ENCODE measurements at places on chromosomes 5 and 9. TPM values are rescaled to one million over a fixed set of nuclear protein-coding genes. Genes with fewer than 3 reads are reported as not detected.

DNA sequence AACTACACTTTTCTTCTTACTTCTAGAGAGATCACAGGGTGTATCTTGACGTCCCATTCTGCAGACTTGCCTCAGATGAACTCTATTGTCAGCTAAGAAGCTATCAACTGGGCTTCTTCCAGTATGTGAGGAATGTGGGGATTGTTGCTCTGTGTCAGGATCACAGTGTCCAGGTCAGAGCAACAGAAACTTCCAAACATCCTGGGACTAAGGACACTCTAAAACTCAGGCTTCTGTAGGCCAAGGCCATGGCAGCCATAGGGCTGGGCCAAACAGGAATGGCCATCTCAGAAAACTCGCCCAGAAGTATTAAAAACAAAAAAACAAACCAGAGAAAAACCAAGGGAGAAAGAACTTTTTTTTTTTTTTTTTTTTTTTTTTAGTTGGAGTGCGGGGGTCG lies 210.0 kb upstream of the CLINT1 start:
- DNase-seq: no peak

GRCh38 chr5:91318724-91319123 lies 64.4 kb downstream of the ARRDC3 start:
- no peak for DNase-seq

- no peak for DNase-seq
These were observed 337.7 kb upstream of the TRPC7 start for GRCh38 chr5:136703036-136703435.

GRCh38 chr5:16812911-16813310 lies 123.2 kb downstream of the MYO10 start:
- no peak for DNase-seq

GRCh38 chr5:80150731-80151130 lies 105.1 kb downstream of the SERINC5 start:
- no peak for DNase-seq

DNA sequence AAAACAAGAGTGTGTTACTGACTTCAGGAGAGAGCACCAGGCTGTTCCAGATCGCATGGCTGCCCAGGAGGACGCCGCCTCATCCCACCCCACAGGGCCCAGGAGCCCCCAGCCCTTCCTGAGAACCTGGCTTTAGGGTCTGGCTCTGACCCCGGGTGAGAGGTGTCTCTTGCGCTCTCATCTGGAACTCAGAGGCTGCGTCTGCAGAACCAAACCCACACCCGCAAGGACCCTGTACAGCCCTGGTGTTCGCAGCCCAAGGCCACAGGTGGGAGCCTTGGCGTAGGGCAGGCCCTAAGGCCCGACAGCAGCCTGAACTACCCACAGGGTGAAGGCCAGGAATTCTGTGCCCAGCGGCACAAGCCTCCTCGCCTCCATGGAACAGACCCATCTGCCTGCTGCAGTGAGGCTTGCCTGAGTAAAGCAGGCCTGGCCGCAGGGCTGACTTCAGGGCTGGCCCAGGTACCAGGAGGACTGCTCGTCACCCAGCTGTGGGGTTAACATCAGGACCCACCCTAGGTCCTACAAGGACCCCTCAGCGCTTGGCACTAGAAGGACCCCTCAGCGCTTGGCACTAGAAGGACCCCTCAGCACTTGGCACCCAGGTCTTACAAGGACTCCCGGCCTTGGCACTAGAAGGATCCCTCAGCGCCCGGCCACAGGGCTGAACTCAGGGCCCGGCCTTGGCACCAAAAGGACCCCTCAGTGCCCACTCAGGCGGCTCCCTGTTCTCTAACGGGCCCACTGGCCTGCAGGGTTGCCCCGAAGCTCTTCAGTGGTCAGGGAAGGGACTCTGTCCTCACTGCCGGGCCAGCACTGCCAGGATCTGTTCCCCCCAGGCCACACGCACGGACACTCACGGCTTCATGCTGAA lies 48.2 kb downstream of the NKD2 start:
- no peak for DNase-seq

- DNase-seq: no peak
These were observed 260.9 kb upstream of the TUT7 start for GRCh38 chr9:86614871-86615849.

- DNase-seq: no peak
These were observed 17.3 kb downstream of the VCAN start for GRCh38 chr5:83488821-83489220.

DNA sequence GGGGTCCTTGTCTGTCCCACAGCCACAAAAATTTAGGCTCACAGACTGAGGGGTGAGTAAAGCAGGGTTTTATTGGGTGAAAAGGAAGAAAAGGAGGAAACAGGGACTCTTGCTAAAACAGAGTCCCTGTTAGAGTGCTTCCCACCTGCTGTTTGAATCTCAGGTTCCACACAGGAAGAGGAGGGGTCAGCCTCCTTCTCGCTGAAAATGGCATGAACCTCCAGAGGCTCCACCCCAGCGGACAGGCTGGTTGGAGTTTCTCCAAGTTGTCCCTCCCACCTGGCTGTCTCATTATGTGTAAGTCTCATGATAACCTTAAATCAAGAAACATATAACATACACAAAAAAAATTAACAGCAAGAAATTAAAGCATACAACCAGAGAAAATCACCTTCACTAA lies 28.3 kb upstream of the UHRF2 start:
- DNase-seq: no peak

DNA sequence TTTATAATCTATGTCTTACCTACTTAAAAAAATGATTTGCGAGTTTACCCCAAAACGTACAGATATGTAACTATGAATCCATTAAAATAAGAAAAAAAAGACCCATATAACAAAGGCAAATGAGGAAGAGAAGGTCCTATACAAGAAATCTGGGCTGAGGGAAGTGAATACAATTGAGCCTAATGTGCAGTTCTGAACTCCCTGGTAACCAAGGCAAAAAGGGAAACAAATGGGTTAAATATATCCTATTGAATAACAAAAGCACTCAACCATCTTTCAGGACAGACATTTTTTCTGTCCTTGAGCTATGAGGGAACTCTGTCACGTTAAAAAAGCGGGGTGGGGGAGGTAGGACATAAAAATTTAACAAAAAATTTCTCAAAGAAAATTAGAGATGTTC lies 78.6 kb downstream of the PTPN3 start:
- no peak for DNase-seq

- DNase-seq: no peak
These were observed 26.7 kb downstream of the CYFIP2 start for GRCh38 chr5:157292599-157292998.

- DNase-seq: no peak
These were observed 179.1 kb downstream of the FGF1 start for GRCh38 chr5:142506756-142507155.

GRCh38 chr5:160831801-160832200 lies 20.2 kb downstream of the ATP10B start:
- DNase-seq: no peak

DNA sequence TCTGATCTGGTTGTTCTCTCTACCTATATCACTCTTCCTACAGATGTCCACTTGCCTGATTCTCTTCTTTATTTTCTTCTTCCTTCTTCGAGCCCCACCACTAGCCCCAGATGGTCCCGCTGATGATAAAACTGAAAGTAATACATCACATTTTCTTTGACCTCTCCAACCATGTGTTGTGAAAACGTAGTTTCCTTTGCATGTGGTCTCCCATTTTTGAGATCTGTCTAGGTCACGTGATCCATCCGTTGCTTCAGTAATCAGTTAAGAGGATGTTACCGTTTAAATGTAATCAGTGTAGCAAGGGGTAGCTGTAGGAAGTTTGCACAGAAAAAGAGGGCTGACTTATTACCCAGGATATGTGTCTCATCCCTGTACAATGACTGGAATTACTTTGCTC lies 426.3 kb upstream of the TLE4 start:
- no peak for DNase-seq

GRCh38 chr5:180540050-180540694 lies 46.0 kb downstream of the CNOT6 start:
- no peak for DNase-seq

DNA sequence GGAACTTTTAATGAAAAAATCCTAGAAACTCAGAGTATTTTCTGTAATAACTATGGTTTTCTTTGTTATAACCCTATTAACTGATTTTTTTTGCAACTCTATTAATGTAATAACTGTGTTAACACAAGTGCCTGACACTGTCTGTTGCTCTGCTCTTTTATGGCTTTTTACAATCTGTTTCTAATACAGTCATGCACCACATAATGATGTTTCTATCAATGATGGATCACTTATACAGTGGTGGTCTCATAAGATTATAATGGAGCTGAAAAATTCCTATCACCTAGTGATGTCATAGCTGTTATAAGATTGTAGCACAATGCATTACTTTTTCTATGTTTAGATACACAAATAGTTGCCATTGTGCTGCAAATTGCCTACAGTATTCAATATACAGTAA lies 123.1 kb upstream of the SV2C start:
- DNase-seq: no peak

DNA sequence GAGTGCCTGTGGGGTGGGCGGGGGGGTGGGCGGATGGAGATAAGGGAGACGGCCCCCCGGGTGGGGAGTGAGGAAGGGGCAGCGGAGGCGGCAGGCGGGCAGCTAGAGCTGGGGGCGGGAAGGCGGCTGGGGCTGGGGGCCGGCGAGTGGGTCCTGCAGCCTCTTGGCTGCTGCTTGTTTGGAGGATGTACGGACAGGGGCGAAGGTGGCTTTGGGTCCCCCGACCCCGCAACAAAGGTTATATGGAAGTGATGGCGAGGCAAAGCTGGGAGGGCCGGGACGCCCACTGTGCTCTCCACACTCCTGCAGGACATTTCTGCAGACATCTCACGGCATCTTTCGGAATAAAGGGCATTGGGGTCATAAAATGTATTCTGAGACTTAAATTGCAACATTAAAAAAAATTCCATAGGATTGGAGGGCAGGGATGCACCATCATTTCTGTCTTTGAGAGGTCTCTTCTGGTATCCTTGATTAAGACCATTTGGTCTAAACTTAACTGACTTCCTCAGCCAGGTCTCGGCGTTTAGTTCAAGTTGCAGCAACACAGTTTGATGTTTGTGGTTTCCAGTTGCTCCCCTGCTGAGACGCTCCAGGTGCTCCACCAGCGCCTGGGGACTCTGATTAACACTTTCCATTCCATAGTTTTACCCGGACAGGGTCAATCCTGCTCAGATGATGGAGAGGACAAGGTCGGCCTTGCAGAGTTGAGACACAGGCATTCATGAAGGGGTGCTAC lies 101.6 kb upstream of the SSBP2 start:
- no peak for DNase-seq

DNA sequence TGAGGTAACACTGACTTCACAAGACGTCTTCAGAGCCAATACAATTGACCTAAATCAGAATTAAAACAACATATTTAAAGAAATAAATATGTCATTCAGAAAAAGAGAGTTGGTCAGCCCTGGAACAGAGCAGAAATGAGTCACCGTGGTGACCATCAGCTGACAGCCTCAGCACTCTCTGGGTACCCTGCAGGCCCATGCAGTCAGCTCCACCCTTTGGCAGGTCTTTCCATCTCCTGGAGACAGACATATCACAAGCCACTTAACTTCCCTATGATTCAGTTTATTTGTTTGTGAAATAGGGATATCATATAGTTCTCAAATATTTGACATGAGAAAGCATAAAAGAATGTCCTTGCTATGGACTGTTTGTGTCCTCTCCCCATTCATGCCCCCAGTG lies 151.6 kb upstream of the MEF2C start:
- no peak for DNase-seq

DNA sequence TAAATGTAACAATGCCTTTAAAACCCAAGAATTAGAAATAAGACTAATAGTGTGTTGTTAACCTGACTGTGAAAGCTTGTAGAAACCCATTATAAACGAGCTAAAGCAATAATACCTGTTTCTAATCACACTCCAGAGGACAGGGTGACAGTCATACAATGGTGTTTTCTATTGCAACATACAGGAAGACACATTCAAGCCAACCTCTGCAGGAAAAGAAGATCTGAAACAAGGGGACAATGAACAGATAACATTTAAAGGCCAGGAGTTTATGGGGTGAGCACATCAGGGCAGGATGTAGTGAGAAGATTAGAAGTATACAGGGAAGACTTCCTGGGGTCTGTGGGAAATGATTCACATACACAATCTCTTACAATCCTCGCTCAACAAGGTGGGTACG lies 13.8 kb downstream of the BARHL1 start:
- DNase-seq: no peak

- DNase-seq: no peak
These were observed 341.4 kb downstream of the DIRAS2 start for GRCh38 chr9:90301277-90301653.

DNA sequence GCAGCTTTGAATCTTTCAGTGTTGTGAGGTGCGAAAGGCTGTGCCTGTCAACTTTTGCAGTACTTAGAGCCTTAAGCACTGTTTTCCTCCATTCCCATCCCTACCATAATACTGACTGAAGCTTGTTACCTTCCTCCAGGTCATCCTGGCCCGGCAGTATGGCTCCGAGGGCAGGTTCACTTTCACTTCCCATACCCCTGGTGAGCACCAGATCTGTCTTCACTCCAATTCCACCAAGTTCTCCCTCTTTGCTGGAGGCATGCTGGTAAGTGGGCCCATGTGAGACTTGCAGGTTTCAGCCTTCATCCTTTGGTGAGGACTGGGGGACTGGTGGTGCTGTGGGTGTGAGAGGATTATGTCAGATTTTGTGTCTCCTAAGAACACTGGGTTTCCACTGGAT lies 1.5 kb downstream of the TMED9 start:
- DNase-seq: no peak

DNA sequence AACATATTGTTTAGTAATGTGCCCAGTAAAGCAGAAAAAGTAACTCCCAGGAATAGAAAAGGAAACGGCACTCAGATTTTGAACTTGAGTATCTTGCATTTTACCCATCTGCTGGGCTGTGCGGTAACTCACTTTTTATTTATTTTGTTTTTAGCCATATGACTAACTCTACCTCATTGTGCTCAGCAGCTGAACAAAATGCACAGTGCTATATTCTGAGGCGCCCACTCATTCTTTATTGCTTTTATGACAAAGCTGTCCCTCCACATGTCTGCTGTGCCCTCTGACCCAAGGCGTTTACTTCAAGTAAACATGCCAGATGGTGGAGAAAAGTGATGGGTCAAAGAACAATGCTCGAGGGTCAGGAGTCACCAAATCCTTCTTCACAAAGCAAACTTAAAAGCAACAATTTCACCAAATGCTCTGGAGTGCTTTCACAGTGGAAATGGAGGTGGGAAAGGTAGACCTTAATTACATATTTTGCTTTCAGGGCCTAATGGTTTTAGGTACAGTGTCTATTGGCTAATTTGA lies 215.2 kb upstream of the ELAVL2 start:
- no peak for DNase-seq

DNA sequence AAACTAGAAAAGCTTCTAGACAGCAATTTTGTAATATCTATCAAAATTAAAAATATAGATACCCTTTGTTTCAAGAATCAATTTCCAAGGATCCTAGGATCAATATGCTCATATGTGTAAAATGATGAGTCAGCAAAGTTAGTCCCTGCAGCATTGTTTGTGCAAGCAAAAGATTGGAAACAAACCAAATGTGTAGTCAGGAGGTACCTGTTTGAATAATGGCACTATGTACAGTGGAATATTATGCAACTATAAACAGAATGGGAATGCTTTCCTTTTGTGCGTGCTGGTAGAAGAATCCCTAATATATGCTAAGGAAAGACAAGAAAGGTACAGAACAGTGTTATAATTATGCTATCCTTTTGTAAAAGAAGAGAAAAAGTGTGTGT lies 58.5 kb upstream of the PJA2 start:
- no peak for DNase-seq

Gene HTR1A
- not detected for total RNA-seq

Gene DIMT1
- total RNA-seq: 45.0 TPM

Gene CDH6
- not detected for total RNA-seq

Gene PRLR
- not detected for total RNA-seq

Gene WDR31
- total RNA-seq: 2.1 TPM

Gene ECSCR
- total RNA-seq: 1.7 TPM

Gene COL23A1
- total RNA-seq: not detected

Gene SOX30
- total RNA-seq: 0.11 TPM

Gene HABP4
- 14.4 TPM for total RNA-seq

Gene ZNF782
- total RNA-seq: 4.7 TPM

Gene LCP2
- total RNA-seq: 254 TPM

Gene KIF24
- total RNA-seq: 4.8 TPM
